ENCODE measurements at places on chromosomes 3 and 15.

- DNase-seq, result no peak
Measured at GRCh38 chr3:137835096-137835495, 71.0 kb downstream of the SOX14 start.

DNA sequence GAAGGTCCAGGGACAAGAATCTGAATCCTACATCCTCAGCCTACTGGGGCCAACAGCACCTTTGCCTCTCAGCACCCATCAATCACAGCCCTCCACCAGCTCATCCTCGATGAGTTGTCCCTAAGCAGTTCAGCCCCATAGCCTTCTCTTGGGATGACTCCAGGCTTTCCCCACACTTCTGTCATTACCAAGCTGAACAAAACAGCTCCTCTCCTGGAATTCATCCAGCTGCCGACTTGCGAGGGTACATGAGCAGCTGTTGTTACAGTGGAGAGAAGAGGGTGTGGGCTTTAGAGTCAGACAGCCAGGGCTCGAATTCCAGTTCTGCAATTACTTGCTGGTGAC lies 69.0 kb upstream of the THBS1 start:
- no peak for DNase-seq

DNA sequence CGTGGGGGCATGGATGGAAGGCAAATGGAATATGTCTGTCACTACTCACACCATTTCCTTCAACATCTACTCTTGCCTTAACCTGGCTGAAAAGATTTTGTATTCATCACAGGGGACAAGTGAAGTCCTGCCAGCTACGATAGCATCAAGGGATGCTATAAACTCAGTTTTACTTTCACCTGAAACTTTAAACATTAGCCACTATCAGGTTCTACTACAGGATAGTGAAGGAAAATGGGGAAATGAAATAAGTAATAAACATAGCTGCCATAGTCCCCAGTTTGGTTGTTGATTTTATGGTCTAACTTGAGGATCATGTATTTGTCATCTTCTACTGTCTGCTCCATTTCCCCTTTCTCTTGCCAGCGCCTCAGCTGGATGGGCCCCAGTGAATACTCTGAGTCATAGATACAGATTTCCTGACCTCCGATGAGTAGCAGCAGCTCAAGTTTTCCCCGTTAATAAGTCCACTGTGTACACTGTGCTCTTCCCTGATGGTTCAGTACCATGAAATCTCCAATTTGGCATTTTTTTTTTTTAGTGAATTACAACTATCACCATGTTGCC lies 338.2 kb upstream of the SLCO3A1 start:
- no peak for DNase-seq

DNA sequence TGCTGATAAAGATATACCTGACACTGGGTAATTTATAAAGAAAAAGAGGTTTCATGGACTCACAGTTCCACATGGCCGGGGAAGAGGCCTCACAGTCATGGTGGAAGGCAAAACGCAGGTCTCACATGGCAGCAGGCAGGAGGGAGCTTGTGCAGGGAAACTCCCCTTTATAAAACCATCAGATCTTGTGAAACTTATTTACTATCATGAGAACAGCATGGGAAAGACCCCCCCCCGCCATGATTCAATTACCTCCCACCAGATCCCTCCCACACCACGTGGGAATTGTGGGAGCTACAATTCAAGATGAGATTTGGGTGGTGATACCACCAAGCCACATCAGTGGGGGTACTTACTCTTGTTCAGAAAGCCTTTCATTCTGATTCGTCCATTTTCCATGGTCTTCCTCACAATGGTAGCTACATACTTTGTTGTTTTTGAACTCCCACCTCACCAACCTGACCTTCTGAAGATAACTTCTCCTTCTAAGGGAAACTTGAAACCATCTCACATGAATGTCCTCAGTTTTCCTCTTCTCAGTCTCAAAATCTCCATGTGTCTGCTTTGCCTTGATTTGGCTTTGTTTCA lies 275.6 kb upstream of the PROK2 start:
- no peak for DNase-seq

GRCh38 chr15:96790004-96790403 lies 459.5 kb downstream of the NR2F2 start:
- DNase-seq, result no peak

DNA sequence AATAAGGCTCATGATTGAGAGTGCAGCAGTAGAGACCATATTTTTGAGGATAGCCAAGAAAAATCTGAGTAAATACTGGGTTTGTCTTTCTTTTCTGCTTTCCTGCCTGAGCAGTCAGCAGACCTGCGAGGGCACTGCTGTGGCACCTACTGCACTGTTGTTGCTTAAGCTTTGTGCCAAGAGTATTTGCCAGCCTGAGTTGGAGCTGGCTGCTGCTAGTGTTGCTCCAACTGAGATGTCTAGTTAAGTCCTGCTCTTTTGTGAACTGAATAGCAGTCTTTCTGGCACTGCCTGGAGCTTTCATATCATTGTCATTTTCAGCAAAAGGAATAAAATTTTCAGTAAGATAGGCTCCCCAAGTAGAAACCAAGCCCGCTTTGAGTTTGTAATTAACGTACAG lies 214.5 kb upstream of the P2RY1 start:
- no peak for DNase-seq

- DNase-seq, result peak; percentile 56
Measured at GRCh38 chr3:46098319-46098761, 71.1 kb upstream of the XCR1 start.

DNA sequence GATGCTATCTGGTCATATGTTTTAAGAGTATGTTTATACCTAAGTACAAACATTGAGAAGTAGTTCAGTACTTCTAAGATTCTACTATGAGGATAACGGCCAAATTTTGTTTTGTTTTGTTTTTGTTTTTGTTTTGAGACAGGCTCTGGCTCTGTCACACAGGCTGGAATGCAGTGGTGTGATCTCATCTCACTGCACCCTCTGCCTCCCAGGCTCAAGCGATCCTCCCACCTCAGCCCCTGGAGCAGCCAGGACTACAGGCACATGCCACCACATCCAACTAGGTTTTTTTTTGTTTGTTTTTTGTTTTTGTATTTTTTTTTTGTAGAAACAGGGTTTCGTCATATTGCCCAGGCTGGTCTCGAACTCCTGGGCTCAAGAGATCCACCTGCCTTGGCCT lies 47.5 kb upstream of the RPS17 start:
- no peak for DNase-seq

GRCh38 chr15:48775546-48775945 lies 35.3 kb downstream of the CEP152 start:
- no peak for DNase-seq

GRCh38 chr3:183435661-183436060 lies 7.2 kb upstream of the MCF2L2 start:
- no peak for DNase-seq

DNA sequence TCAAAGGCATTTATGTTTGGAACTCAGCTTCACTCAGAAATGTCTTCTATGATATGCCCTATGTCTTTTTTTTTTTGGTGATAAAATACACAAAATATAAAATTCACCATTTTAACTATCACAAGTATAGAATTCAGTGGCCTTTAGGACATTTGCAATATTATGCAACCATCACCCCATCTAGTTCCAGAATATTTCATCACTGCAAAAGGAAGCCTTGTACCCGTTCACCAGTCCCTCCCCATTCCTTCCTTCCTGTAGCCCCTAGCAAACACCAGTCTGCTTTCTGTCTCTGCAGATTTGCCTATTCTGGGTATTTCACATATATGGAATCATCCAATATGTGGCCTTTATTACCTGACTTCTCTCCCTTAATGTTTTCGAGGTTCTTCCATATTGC lies 134.8 kb downstream of the ADAMTS9 start:
- DNase-seq, result no peak

- DNase-seq, result no peak
Measured at GRCh38 chr3:129655291-129655700, 48.8 kb upstream of the PLXND1 start.

- no peak for DNase-seq
Measured at GRCh38 chr3:22862111-22862510, 341.0 kb upstream of the UBE2E2 start.

DNA sequence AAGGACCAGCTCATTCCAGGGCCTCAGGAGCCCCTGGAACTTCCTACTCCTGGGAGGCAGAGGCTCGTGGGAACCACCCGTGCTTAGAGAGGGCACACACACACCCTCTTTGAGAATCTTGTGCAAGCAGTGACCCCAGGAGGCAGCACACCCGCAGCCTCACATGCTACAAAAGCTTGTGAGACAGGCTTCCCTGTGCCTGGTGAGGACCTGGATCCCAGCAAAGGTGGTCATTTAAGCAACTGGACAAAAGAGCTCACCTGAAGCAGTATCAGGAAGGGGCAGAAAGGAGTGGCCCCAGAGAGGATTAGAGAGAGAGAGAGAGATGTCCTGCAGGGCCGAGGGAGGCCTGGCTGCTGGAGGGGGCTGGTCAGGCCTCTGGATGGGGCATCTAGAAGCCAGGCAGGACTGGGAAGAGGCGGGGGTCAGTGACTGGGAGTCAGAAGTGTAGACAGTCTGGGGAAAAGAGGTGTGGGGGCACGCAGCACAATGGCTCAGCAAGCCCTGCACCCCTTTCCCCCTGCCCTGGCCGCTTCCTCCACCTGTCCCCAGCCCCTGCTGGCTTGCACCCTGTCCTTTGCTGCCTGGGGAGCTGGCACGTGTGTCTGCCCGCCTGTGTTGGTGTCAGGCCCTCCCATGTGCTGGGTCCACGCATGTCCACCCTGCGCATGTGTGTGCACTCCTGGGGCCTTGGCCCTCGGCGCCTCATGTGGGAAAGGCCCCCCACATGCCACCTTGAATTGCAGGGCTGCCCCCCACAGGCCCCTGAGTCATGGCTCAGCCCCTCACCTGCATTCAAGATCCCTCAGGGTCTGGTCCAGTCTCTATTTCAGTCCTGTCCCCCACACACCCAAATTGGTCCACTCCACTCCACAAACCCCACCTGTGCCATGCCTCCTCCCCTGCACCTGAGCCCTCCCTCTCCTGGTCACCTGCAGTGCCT lies 36.9 kb downstream of the TSPAN3 start:
- DNase-seq, result no peak

- DNase-seq, result no peak
Measured at GRCh38 chr3:77236118-77236517, 196.2 kb downstream of the ROBO2 start.

GRCh38 chr3:8736436-8736835 lies 2.8 kb downstream of the CAV3 start:
- DNase-seq, result no peak

DNA sequence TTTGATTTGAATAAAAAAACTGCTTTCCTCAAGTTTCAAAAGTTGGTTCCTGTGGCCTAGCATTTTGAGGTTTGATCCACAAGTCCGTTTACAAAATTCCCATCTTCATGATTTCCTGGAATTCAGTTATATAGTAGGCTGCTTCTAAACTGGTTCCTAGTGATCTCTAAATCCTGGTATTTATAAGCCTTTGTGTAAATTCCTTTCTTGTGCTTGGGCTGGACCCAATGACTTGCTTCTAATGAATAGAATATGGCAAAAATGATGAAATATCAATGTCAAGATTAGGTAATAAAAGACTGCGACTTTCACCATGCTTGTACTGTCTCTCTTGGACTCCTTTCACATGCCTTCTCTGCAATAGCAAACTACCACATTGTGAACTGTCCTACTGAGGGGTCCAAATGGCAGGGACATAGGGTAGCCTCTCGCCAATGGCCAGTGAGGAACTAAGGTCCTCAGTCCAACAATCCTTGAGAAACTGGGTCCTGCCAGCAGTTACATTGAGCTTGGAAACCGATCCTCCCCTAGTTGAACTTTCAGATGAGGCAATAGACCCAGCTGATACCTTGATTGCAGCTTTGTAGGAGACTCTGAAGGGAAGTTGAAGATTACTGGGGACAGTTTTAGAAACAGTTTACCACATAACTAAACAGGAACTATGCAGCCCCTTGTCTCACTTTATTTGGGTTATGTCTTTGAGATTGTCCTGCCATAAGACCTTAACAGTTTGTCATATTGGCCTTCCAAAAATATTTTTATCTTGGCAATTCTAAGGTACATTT lies 303.9 kb upstream of the TBC1D5 start:
- DNase-seq, result no peak

DNA sequence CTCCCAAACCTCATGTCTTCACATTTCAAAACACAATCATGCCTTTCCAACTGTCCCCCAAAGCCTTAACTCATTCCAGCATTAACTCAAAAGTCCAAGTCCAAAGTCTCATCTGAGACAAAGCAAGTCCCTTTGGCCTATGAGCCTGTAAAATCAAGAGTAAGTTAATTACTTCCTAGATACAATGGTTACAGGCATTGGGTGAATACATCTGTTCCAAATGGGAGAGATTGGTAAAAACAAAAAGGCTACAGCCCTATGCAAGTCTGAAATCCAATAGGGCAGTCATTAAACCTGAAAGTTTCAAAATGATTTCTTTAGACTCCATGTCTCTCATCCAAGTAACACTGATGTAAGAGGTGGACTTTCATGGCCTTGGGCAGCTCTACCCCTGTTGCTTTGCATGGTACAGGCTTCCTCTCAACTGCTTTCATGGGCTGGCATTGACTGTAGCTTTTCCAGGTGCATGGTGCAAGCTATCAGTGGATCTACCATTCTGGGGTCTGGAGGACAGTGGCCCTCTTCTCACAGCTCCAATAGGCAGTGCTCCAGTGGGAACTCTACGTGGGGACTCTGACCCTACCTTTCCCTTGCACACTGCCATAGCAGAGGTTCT lies 55.0 kb upstream of the PLSCR4 start:
- DNase-seq, result no peak

- DNase-seq, result no peak
Measured at GRCh38 chr3:175564363-175564762, 705.2 kb downstream of the NAALADL2 start.

DNA sequence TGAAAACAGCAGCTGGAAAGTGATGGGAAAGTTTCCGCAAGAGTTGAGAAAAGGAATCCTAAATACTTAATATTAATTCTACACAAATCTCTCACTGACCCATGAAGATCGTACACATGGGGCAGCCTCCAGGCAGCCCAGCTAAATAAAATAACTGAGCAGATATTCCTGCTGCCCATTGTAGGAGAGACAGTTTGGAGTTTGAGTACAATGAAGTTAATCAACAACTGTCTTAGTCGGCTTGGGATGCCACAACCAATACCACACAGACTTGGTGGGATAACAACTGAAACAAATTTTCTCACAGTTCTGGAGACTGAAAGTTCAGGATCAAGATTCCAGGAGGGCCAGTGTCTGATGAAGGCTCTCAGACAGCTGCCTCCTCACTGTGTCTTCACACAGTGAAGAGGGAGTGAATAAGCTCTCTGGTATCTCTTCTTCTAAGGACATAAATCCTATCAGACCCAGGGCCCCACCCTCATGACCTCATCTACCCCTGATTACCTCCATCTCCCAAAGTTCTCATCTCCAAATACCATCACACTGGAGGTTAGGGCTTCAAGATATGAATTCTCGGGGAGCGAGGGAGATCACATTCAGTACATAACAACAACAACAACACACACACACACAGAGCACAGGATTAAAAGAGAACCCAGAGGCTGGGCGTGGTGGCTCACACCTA lies 9.7 kb downstream of the TRPM7 start:
- no peak for DNase-seq

GRCh38 chr15:80160570-80161156 lies 7.9 kb downstream of the FAH start:
- peak; percentile 27 for DNase-seq

Data from CD4-positive, alpha-beta T cell treated with Interleukin-6 at 100 ng/mL for 8 hours (primary cell).